ENCODE measurements at places on chromosomes 2 and 18. TPM values are rescaled to one million over a fixed set of nuclear protein-coding genes. Genes with fewer than 3 reads are reported as not detected.

The AFTPH gene
- total RNA-seq: 37.4 TPM

The CFC1 gene
- total RNA-seq: 0.18 TPM

The C2orf78 gene
- not detected for total RNA-seq

The IL1B gene
- 1.6 TPM for total RNA-seq

The FSHR gene
- not detected for total RNA-seq

The SIX2 gene
- not detected for total RNA-seq

The PECR gene
- total RNA-seq: 4.7 TPM

The RBKS gene
- 1.6 TPM for total RNA-seq

DNA sequence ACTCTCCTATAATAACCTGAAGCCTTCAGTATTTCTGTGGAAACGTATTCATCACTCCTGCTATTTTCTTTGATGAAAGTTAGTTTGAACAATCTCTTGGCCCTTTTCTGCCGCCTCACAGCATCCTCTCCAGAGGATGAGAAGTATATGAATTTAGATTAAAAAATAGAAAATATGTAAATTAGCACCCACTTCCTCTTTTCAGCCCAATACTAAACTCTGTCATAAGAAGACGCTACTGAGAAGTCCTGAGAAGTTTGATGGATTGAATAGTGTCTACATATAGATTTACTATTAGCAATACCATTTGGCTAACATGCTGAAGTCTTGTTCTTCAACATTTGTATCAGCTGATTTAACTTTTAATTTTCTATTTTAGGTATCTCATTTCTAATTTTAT lies 526.4 kb upstream of the SPHKAP start:
- no peak for DNase-seq

DNA sequence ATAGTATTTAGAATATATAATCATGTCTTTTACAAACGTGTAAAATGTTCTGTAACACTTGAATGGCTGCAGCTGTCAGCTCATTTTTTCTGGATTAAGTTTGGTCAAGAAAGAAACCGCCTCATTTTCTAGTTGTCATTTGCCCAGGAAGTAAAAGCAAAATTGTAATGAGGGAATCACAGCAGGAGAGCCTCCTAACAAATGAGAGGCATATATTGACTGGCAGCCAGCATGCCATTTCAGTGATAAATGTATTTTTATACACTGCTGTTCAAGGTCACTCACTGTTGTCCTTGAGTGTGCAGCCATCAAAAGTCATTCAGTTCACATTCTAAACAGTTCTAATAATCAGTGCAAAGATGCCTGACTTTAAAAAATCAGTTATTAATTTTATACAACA lies 144.3 kb upstream of the BOD1L2 start:
- no peak for DNase-seq

DNA sequence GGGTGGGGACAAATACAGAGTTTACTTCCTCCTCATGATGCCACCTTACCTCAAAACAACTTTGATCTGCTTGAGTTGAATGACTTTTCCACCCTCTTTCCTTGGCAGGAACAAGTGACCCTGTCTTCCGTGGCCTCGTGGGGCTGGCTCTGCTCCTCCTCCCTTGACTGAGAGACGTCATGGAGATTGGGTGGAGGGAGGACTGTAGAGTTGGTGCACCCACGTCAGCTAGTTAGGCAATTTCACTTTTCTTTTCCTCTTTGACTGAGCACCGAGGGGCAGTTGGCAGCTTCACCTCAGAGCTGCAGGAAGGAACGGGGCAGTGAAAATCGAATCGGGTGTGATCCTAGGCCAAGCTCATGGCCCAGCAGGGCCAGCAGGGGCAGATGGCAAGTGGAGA lies at the start of gene SP140:
Gene SP140 (plus strand): TSS at position 251 of the 400 bp plus-strand sequence. CDS start 109 bp downstream, at position 360.
- peak; percentile 68 for DNase-seq

GRCh38 chr2:162591403-162592083 lies 247.0 kb downstream of the KCNH7 start:
- no peak for DNase-seq

DNA sequence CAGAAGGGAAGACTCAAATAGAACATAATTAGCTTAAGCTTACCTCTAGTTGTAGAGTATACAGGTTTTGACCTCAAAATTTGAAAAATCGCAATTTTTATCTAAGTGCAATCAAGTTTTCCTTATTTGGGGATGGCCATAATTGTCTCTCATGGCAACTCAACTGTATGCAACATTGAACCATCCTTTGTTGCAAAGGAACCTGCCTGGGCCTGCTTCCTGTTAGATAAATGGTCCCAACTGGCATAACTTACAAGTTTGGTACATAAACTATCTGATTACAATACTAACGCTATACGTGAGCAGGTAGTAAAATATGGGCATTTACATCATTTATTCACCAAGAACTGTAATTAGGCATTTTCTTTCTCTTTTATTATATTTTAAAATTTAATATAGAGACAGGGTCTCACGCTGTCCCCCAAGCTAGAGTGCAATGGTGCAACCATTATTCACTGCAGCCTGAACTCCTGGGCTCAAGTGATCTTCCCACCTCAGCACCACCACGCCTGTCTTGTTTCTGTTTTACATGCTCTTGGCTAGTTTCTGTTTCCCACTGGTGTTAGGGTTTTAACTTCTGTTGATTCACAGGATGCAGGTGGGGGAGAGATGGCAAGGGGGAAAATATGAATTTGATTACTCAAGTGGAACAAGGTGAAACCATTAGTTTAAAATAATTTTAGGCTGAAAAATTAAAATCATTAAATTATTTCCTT lies 55.3 kb upstream of the B3GNT2 start:
- DNase-seq: no peak
